ENCODE measurements at places on chromosomes 11 and 22.

- no peak for DNase-seq
Measured at GRCh38 chr22:48534395-48534958, 1293.2 kb downstream of the BRD1 start.

DNA sequence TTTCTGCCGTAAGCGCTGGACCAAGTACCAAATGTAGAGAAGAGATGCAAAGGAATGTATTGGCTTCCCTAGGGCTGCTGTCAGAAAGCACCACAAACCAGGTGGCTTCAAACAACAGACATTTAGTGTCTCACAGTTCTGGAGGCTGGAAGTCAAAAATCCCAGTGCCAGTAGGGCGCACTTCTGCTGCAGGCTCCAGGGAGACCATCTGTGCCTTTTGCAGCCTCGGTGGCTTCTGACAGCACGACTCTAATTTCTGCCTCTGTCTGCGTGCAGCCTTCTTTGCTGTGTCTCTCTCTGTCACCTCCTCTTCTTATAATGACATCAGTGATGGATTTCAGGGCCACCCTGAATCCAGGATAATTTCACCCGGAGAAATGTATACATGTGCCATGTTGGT, 2.8 kb downstream of the APOL6 start:
- DNase-seq = no peak

DNA sequence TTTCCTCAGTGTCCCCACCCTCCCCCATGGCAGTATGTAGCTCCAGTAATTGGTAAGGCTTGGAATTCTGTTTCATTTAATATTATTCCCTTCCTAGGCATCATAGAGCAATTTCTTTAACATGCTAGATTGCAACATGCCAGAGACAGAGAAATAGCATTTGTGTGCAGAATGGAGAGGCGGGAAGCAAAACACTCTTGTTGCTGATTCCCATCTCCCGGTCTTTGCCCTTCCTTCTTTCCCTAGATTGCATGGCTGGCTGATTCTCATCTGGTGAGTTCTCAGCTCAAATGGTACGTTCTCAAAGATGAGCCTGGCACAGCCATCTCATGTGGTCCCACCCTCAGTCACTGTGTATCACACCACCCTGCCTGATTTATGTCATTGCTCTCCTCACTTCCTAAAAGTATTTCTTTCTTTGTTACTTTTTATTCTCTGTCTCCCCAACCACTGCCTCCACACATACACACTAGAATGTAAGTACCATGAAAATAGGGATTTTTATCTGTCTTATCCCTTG, 66.9 kb downstream of the ARFGAP2 start:
- no peak for DNase-seq

DNA sequence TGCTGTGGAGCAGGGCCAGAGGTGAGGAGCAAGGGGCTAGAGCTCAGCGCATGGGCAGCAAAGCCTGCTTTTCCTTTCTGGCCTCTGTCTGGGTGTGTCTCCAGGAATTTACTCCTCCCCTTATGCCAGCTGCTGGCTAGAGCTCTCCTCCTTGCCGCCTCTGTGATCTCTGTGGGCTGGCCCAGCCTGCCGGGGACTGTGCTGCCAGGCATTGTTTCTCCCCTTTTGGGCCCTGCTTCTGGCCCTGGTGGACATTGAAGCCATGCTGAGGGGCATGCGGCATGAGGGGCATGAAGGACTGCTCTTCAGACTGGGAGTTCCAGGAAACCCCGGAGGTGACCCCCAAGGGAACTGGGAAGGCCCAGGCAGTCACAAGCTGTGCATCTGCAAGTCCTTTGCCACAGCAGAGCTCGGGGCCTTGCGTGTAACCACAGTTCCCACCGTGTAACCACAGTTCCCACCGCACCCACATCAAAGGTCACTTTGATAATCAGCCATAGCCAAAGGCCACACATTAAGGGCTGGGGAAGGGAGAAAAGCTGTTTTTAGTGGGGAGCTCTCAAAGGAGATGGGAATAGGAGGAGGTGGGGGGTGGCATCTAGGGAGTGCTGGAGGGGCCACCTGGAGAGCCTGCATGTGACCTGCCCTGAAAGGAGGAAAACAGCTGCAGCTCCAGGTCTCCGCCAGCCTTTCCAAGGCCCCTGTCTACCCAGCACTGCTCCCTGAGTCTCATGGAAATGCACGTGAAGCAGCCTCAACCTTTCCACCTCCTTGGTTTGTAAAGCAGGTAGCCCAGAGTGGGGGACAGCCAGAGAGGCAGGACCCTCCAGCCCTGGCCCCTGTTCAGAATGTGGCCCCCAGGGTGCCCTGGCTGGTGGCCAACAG, 62.3 kb downstream of the PPFIBP2 start:
- DNase-seq = no peak

GRCh38 chr22:39685336-39686177, 115.0 kb downstream of the CACNA1I start:
- DNase-seq = no peak

Data from neural progenitor cell (in vitro differentiated cells).